Natural killer cell (primary cell): ENCODE measurements at places on chromosomes 3 and 15.
A peak's percentile ranks its signal among the peaks of the same experiment; 100 is the strongest.

DNA sequence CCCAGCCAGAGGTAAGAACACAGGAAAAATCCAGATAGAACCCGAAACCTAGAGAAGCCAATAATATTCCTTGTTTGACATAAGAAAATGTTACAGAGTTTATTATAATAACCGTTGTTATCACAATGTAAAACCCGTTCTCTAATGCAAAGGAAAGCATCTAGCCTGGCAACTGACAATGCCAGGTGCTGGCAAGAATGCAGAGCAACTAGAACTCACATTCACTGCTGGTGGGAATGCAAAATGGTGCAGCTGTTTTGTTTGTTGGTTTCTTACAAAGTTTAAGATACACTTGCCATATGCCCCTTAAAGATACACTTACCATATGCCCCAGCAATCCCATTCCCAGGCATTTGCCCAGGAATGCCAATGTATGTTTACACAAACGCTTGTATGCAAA lies 23.4 kb downstream of the VPS39 start:
- DNase-seq, result no peak
- no peaks in the 10 kb centered on the region for H3K27me3 ChIP-seq
- no peak overlapping the region for H3K27ac ChIP-seq
- H3K36me3 ChIP-seq, result peaks cover 80% of the 10 kb centered on the region
- H3K4me3 ChIP-seq, result no peak overlapping the region

DNA sequence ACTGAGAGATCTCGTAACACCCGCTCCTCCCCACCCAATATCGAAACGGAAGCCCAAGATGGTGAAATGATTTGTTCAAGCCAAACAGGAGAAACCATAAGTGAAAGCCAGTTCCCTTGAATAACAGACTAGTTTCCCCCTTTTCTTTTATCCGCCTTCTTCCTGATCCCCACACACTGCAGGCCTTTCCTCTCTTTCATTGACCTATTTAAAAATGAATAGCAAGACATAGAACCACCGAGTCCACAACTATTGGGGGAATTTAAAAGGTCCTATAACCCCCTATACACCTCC lies 382 bp upstream of the COX17 start:
- H3K36me3 ChIP-seq, result peaks cover 23% of the 10 kb centered on the region
- H3K27ac ChIP-seq, result peak overlapping the region; percentile 93
- H3K4me3 ChIP-seq, result peak overlapping the region; percentile 60
- H3K4me1 ChIP-seq, result no peaks in the 10 kb centered on the region
- no peaks in the 10 kb centered on the region for H3K27me3 ChIP-seq

DNA sequence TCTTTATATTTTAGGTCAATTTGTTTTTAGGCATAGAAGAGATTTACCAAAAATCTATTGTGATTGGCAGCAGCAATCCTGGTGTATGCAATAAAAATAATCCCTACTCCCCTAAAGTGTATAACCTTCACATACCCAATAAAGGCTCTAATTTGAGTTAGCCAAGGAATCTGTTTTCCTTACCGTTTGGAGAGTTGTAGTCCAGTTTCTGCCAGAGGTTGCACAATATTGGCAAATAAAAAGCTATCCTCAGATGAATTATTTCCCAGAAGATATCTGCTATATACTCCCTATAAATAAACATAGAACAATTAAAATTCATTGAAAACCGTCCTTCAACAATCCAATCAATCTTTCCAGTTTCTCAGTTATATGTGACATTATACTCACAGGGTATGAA lies 31.1 kb downstream of the ACKR4 start:
- H3K4me1 ChIP-seq, result no peaks in the 10 kb centered on the region
- H3K27me3 ChIP-seq, result no peaks in the 10 kb centered on the region
- no peak for DNase-seq
- peaks cover 30% of the 10 kb centered on the region for H3K36me3 ChIP-seq
- no peak overlapping the region for H3K4me3 ChIP-seq

- H3K4me1 ChIP-seq, result no peaks in the 10 kb centered on the region
- H3K27me3 ChIP-seq, result no peaks in the 10 kb centered on the region
- no peak for DNase-seq
- H3K4me3 ChIP-seq, result no peak overlapping the region
- H3K36me3 ChIP-seq, result no peaks in the 10 kb centered on the region
- H3K27ac ChIP-seq, result no peak overlapping the region
Measured at GRCh38 chr3:90005281-90005847, 897.9 kb downstream of the EPHA3 start.

DNA sequence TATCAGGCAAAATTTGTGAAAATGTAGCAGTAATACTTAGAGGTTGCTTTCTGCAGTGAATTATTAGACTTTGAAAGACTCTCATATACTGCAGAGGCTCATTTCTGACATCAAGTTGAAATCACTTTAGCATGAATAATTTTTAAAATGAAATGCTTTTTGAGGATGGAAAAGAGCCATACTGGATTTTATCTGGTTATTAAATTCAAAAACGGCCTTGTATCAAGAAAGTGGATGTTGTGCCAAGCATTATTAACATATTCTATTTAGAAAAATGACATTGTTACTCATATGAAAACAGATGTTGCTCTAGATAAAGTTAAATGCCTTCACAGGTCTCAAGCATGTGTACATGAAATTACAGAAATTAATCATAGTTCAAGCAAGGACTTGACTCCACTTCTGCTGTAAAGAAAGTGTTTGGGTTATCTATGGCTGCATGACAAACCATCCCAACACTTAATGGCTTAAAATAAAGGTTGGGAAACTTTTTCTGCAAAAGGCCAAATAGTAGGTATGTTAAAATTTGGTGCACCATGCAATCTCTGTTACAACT lies 64.5 kb upstream of the ZNF280D start:
- no peaks in the 10 kb centered on the region for H3K36me3 ChIP-seq
- H3K27me3 ChIP-seq, result peaks cover 3% of the 10 kb centered on the region
- DNase-seq, result no peak
- H3K4me3 ChIP-seq, result no peak overlapping the region
- no peaks in the 10 kb centered on the region for H3K4me1 ChIP-seq

DNA sequence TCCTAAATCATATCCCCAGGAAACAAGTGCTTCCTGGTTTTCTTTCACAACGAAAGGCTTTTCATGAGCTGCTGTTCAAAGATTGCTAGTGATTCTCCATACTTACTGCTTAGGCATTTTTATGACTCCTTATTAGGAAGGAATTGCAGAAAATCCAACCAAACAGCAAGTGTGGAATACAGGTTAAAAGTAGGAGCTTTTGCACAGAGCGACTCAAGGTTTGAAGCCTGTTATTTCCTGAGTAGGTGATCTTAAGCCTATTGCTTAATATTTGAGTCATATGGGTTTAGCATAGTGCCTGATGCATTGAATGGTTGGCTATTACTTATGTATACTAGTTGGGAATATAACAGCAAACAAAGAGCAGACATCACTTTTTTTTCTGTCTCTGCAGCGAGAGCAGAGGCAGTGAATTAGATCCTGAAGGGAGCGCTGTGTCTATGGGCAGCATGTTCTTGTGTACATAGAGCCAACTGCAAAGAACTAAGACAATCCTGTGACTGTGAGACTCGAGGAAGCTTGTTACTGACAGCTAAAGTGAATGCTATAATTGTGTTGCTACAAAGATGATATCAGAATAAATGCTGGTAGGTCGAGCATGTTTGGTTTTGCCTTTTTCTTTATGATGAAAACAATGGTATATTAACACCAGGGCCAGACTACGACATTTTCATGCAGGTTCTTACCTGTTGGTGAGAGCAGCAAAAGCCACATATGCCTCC lies 6.3 kb downstream of the TM4SF1 start:
- H3K4me3 ChIP-seq, result no peak overlapping the region
- H3K4me1 ChIP-seq, result no peaks in the 10 kb centered on the region
- no peaks in the 10 kb centered on the region for H3K27me3 ChIP-seq
- H3K27ac ChIP-seq, result no peak overlapping the region

DNA sequence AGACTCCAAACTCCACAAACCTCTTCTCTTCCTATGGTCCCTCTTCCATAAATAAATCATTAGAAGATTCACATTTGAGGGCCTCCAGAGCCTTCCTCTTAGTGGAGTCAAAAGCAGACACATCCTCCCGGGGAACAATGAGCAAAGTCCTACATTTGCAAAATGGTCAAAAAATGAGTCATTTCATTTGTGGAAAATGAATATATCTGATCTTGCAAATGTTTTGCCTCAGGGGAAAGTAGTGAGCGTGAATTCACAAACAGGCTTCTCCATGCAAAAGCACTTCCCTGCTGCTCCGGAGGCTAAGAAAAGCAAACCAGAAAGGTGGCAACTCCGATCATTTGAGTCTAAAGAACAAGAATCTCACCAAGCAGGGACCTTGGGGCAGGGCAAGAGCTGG lies 86.7 kb upstream of the IQSEC1 start:
- no peak overlapping the region for H3K27ac ChIP-seq
- no peak overlapping the region for H3K4me3 ChIP-seq
- H3K4me1 ChIP-seq, result no peaks in the 10 kb centered on the region
- H3K27me3 ChIP-seq, result no peaks in the 10 kb centered on the region

DNA sequence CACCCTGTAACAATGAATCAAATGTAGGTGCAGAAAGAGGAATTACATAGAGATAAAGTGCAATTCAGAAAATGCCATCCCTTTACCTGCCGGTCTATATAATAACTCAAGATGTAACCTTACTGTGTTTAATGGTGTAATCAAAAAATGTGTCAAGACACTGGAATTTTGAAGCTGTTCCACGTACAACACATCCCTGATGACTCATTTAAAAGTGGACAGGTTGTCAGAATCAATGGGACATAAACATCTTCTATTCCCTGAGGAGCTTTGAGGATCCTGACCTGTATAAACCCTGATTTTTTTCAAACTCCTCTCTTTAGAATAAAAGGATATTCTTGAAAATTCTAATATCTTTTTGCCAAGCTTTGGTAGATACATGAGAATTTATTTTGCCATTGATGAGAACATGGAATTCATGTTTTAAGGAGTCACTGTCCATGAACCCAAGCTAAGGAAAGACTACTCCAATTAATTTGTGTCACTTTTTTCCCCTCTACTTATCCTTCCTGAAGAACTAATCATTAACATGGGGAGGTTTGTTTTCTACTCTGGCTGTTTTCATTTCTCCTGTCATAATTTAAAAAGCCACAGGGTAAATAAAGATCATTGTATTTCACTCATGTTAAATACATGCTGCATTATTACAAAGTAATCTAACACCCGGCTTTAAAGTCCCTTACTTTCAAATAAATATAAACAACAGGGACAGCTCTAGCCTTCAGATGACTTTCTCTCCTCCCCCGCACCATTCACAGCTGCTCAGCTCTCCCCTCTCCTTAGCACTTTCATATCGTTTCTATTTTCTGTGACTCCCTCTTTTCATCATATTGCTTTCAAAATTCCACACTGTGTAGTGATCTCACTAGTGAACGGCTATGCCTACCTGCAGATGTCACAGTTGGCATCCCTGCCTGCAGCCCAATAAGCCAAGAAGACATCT lies 138.3 kb downstream of the TAFA4 start:
- H3K36me3 ChIP-seq, result no peaks in the 10 kb centered on the region
- no peaks in the 10 kb centered on the region for H3K27me3 ChIP-seq
- H3K27ac ChIP-seq, result no peak overlapping the region
- H3K4me1 ChIP-seq, result no peaks in the 10 kb centered on the region
- no peak overlapping the region for H3K4me3 ChIP-seq

DNA sequence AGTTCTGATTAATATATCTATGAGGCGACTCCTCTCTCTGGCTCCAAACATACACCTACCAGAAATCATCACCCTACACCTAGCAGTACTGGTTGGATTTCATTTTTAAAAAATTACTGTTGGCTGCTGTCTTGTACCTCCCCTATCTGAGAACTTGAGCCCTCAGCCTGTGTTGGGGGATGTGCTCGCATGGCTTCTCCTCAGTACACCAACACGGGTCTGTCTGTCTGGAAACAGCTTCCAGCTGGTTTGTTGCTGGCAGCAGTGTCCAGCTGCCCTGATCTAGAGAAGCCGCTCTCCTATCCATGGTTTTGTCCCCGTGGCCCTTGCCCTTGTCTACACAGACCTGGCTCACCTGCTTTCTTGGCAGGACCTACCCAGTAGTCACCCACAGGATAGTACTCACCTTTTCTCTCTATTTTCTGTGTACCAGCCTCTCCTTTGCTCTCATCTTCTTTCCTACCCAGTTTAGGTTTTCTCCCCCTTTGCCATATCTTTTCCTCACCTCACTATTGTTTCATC lies 43.2 kb upstream of the NEDD4 start:
- no peaks in the 10 kb centered on the region for H3K27me3 ChIP-seq
- H3K36me3 ChIP-seq, result no peaks in the 10 kb centered on the region
- DNase-seq, result no peak
- no peak overlapping the region for H3K4me3 ChIP-seq
- no peak overlapping the region for H3K27ac ChIP-seq

- DNase-seq, result no peak
- H3K36me3 ChIP-seq, result no peaks in the 10 kb centered on the region
- no peaks in the 10 kb centered on the region for H3K27me3 ChIP-seq
- H3K4me1 ChIP-seq, result no peaks in the 10 kb centered on the region
- H3K27ac ChIP-seq, result no peak overlapping the region
Measured at GRCh38 chr3:55562700-55563099, 75.6 kb upstream of the WNT5A start.

DNA sequence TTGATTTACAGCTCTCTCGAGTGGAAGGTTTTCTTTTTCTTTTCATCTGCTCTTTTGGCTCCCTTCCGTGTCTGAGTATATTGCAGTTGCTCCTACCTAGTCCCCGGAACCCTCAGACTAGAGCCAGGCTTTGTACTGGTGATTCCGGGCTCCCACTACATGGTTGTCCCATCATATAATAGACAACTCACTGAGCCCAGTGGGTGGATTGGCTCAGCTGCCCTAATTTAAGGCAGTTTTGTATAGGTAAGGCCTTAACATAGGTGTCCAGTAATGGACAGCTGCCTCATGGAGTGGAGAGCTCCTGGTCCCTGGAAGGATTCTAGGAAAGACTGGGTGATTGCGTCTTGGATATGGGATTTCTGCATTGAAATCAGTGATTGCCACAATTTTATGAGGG lies 58.0 kb downstream of the KY start:
- no peak for DNase-seq
- H3K27me3 ChIP-seq, result no peaks in the 10 kb centered on the region
- H3K4me1 ChIP-seq, result no peaks in the 10 kb centered on the region
- no peak overlapping the region for H3K4me3 ChIP-seq

DNA sequence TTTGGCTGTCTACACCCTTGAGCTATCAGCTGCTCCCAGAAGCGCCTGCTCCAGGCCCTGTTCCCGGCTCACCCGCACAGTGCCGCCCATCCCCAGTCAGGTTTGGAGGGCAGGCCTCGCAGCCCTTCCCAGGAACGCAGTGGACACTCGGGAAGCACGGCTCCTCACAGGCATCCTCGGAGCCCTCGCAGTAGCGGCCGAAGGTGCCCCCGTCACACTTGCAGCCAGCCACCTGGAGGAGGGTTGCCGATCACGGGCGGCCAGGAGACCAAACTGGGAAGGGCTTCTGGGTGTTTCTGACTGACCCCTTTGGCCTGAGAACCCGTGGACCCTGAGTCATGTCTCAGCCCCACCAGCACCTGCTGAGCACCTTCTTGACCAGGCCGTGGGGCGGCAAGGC lies 33.4 kb downstream of the MUC20 start:
- no peak overlapping the region for H3K4me3 ChIP-seq
- peaks cover 20% of the 10 kb centered on the region for H3K4me1 ChIP-seq
- no peak for DNase-seq
- no peak overlapping the region for H3K27ac ChIP-seq
- no peaks in the 10 kb centered on the region for H3K36me3 ChIP-seq
- H3K27me3 ChIP-seq, result peaks cover 3% of the 10 kb centered on the region

GRCh38 chr3:34012102-34012461 lies 213.7 kb downstream of the PDCD6IP start:
- H3K27me3 ChIP-seq, result no peaks in the 10 kb centered on the region
- H3K27ac ChIP-seq, result no peak overlapping the region
- H3K36me3 ChIP-seq, result no peaks in the 10 kb centered on the region
- no peak for DNase-seq
- H3K4me1 ChIP-seq, result peaks cover 19% of the 10 kb centered on the region
- H3K4me3 ChIP-seq, result no peak overlapping the region
